ENCODE measurements at places on chromosomes 1 and 21. TPM values are rescaled to one million over a fixed set of nuclear protein-coding genes. Genes with fewer than 3 reads are reported as not detected.
A peak's percentile ranks its signal among the peaks of the same experiment; 100 is the strongest.

DNA sequence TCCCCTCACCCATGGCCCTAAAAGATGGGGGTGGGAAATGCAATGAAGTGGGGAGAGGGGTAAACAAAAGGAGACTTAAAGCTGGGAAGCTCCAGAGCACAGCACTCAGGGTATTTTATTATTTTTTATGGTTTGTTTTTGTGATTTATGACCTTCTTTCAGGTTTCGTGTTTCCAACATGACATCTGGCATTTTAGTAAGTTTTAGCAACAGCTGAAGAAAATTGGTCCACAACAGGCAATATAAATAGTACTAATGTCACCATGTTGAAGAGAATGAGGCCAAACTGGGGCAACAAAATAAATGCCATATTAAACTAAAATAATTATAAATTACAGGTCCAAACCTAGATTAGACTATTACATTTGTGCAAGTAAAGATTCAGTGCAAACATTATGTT lies 56.3 kb downstream of the TBX15 start:
- peaks cover 2% of the 10 kb centered on the region for H3K4me1 ChIP-seq
- H3K27ac ChIP-seq: no peak overlapping the region
- no peaks in the 10 kb centered on the region for H3K36me3 ChIP-seq
- no peak for DNase-seq

DNA sequence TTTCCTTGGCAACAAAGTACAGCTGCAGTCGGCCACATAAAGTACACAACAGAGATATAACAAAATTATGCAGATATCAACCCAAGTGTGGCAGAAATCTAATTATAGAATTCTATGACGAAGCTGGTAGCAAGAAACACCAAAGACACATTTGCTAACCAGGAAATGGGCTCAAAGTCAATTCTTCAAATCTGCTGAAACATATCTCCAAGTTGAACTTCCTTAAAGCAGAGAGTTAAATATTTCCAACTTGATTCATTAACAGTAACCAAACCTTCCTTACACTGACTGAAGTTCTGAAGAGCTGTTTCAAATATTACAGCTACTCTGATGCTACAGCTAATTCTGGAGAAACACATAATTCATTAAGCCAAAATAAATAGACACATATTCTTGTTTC lies 67.6 kb upstream of the SDC3 start:
- H3K4me3 ChIP-seq: peak overlapping the region; percentile 17
- no peak for DNase-seq
- H3K4me1 ChIP-seq: peaks cover 30% of the 10 kb centered on the region
- H3K36me3 ChIP-seq: peaks cover 85% of the 10 kb centered on the region

GRCh38 chr1:111334169-111334568 lies 43.5 kb downstream of the CHIA start:
- DNase-seq: no peak
- no peaks in the 10 kb centered on the region for H3K27me3 ChIP-seq
- peaks cover 2% of the 10 kb centered on the region for H3K4me1 ChIP-seq
- H3K4me3 ChIP-seq: no peak overlapping the region

Gene CCDC30
- total RNA-seq: 4.3 TPM

Gene SAMSN1
- total RNA-seq: 48.7 TPM

Gene RGSL1
- not detected for total RNA-seq

Gene CCDC185
- not detected for total RNA-seq

Gene PTPRC
- total RNA-seq: 426 TPM

Gene RPS8
- 4,240 TPM for total RNA-seq

Data from activated B cell treated with CpG ODN at 0.5 μM for 24 hours (primary cell).